ENCODE measurements at places on chromosomes 16 and 17. TPM values are rescaled to one million over a fixed set of nuclear protein-coding genes. Genes with fewer than 3 reads are reported as not detected.

DNA sequence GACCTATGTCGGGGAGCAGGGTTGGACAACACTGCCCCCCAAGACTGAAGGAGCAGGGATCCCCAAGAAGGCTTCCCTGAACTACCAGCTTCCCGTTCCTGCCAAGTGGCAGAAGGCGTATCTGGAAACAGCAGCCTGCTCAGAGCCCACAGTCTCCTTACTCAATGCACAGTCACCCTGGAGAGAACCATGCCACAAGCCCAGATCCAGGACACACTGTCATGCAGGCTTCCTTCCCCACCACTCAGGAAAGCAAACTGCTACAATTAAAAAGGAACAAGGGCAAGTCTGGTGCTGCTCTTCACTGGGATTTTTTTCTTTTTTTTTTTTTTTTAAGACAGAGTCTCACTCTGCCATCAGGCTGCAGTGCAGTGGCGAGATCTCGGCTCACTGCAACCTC, 8.2 kb downstream of the WDR45B start:
- H3K27ac ChIP-seq = no peak overlapping the region
- no peak overlapping the region for H3K4me3 ChIP-seq
- no peak for DNase-seq
- peaks cover under 1% of the 10 kb centered on the region for H3K4me1 ChIP-seq
- H3K27me3 ChIP-seq = no peaks in the 10 kb centered on the region

Gene ASPHD1
- total RNA-seq = not detected

Gene SLC6A2
- total RNA-seq = not detected

DNA sequence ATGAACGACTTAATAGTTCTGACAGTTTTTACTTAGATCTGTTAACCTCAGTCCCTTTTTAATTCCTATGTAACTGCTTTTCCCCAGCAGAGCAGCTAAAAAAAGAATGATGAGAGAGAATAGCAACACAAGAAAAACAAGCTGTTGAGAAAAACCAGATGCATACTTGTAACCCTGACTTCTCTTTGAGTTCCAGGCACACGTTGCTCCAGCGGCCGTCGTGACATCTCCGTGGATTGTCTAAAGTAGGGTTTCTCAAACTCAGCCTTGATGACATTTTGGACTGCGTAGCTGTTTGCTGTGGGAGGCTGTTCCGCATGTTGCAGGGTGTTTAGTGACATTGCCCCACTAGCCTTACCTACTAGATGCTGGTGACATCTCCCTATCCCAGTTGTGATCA, 324.0 kb downstream of the SNX29 start:
- H3K4me1 ChIP-seq = peaks cover 14% of the 10 kb centered on the region
- no peaks in the 10 kb centered on the region for H3K27me3 ChIP-seq
- peak overlapping the region; percentile 69 for H3K27ac ChIP-seq
- no peak for DNase-seq
- H3K36me3 ChIP-seq = no peaks in the 10 kb centered on the region

GRCh38 chr16:12417815-12418211, 385.9 kb downstream of the CPPED1 start:
- no peaks in the 10 kb centered on the region for H3K27me3 ChIP-seq
- H3K4me1 ChIP-seq = peaks cover 3% of the 10 kb centered on the region
- no peaks in the 10 kb centered on the region for H3K36me3 ChIP-seq
